ENCODE measurements at places on chromosomes 1 and 21. TPM values are rescaled to one million over a fixed set of nuclear protein-coding genes. Genes with fewer than 3 reads are reported as not detected.

CIART gene
- total RNA-seq: 0.87 TPM

SLC45A3 gene
- 0.37 TPM for total RNA-seq

LCE6A gene
- total RNA-seq: not detected

DNASE2B gene
- not detected for total RNA-seq

GRCh38 chr1:209761011-209761635 lies 5.3 kb downstream of the TRAF3IP3 start:
- no peak for DNase-seq
- no peak overlapping the region for H3K4me3 ChIP-seq
- no peak overlapping the region for H3K27ac ChIP-seq
- no peaks in the 10 kb centered on the region for H3K27me3 ChIP-seq

DNA sequence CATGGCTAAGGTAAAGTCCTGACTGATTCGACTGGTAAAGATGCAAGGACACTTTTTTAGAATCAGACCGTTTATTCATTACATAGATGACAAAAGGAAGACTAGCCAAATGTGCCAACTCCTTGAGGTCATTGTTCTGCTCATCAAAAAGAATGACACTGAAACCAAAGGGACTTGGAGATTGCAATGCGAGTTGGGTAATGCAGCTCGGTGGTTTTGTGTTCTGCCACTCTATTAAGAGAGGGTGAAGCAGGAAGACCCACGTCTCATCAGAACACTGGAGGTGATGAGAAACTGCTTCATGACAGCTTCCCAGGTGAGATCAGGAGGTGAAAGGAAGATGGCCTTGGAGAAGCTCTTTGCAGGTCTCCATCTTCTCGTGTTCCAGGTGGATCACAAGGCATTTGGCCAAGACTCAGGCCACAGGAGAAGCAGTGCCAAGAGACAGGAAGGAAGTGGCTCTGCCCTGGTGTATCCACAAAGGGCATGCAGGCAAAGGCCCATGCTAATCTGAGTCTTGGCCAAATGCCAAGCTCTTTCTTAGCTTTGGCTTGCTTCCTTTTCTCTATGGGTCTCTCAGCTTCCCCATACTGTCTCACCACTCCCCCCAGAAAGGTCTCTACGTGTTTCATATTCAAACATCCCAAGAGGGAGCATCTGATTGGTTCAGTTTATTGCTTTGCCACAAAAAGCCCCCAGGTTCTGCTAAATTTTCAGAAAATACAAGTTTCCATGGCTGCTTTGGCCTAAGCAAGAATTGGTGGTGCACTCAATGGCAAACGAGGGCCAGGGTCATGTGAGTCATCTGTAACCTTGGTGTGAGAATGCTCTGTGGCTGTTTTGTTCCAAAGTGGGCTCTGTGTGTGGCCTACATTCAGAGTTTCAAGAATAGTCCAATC lies 5.7 kb upstream of the CCT8 start:
- no peaks in the 10 kb centered on the region for H3K27me3 ChIP-seq
- no peaks in the 10 kb centered on the region for H3K36me3 ChIP-seq
- DNase-seq: no peak
- no peak overlapping the region for H3K27ac ChIP-seq
- no peak overlapping the region for H3K4me3 ChIP-seq
- H3K4me1 ChIP-seq: peaks cover 4% of the 10 kb centered on the region

DNA sequence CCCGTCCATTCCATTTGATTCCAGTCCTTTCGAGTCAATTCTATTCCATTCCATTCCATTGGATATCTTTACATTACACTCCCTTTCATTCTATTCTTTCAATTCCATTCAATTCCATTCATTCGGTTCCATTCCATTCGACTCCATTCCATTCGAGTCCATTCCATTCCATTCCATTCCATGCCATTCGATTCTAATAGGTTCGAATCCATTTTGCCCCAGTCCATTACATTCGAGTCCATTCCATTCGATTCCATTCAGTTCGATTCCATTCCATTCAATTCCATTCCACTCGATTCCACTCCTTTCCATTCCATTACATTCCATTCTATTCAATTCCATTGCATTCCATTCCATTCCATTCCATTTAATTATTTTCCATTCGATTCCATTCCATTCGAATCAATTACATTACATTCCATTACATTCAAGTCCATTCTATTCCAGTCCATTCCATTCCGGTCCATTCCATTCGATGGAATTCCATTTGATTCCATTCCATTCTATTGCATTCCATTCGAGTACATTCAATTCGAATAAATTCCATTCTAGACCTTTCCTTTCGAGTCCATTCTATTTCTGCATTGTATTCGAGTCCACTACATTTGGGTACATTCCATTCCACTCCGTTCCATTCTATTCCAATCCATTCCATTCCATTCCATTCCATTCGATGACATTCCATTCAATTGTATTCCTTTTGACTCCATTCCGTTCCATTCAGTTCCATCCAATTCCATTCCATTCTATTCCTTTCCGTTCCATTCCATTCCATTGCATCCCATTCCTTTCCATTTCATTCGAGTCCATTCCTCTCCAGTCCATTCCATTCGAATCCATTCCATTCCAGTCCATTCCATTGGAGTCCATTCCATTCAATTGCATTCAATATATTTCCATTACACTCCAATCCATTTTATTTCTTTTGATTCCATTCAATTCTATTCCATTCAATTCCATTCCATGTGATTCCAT lies 2604.8 kb upstream of the TPTE start:
- H3K36me3 ChIP-seq: no peaks in the 10 kb centered on the region
- no peak for DNase-seq
- no peaks in the 10 kb centered on the region for H3K4me1 ChIP-seq
- H3K27me3 ChIP-seq: no peaks in the 10 kb centered on the region
- H3K4me3 ChIP-seq: no peak overlapping the region

DNA sequence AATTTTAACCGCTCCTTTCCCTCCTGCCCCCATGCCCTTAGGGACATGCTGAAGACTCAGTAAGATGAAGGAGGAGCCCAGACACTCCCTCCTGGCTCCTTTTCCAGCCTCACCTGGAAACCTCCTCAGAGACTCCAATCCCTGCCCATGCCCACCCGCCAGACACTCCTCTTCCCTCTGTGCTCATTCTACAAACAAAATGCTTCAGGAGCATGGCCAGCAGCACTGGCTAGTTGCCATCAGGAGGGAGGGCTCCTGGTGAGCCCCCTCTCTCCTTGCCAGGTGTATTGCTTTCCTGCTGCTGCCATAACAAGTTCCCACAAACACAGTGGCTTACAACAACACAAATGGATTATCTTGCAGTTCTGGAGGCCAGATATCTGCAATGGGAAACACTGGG lies 126.1 kb downstream of the PSMG1 start:
- no peak overlapping the region for H3K27ac ChIP-seq
- H3K36me3 ChIP-seq: no peaks in the 10 kb centered on the region
- H3K27me3 ChIP-seq: no peaks in the 10 kb centered on the region
- no peaks in the 10 kb centered on the region for H3K4me1 ChIP-seq
- H3K4me3 ChIP-seq: no peak overlapping the region
- DNase-seq: no peak

DNA sequence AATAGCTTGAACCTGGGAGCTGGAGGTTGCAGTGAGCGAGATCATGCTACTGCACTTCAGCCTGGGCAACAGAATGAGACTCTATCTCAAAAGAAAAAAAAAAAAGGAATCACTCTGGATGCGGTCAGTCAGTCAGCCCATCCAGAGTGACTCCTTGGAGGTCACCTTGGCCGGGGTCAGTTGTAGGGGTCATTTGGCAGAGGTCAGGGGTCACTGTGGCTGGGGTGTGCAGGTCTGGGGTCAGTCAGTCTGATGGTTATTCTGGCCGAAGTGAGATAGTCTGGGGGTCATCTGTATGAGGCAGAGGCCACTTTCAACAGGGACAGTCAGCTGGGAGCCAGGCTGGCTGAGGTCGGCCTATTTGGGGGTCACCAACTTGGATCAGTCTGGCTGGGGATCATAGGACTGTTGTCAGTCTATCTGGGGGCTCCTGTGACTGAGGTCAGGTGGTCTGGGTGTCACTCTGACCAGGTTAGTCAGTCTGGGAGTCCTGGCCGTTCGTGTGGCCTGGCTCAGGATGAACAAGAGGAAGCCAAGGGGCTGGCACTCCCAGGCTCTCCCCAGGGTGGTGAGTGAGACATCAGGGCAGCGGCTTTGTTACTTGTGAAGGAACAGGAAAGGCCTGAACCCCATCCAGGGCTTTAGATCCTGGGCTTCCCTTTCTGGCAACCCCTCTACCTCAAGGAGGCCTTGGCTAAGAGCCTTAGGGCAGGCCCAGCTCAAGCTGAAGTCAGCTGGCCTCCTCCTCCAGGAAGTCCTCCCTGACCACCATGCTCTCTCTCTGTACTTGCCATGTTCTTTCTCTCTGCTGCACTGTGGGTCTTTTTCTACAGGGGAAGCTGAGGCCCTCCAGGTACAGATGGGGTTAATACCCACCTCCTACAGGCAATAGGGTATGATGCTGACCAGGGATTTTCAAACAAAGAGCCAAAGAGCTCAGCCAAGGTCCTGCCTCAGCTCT lies 15.1 kb downstream of the PTPRU start:
- H3K36me3 ChIP-seq: no peaks in the 10 kb centered on the region
- DNase-seq: no peak
- no peaks in the 10 kb centered on the region for H3K4me1 ChIP-seq

- H3K27ac ChIP-seq: no peak overlapping the region
- no peak overlapping the region for H3K4me3 ChIP-seq
- no peaks in the 10 kb centered on the region for H3K27me3 ChIP-seq
Observed at GRCh38 chr1:3463013-3463385, 8.5 kb downstream of the ARHGEF16 start.

- no peaks in the 10 kb centered on the region for H3K4me1 ChIP-seq
- DNase-seq: no peak
Observed at GRCh38 chr1:51926171-51926812, 47.8 kb upstream of the NRDC start.

- no peak overlapping the region for H3K27ac ChIP-seq
- H3K4me1 ChIP-seq: no peaks in the 10 kb centered on the region
- no peaks in the 10 kb centered on the region for H3K27me3 ChIP-seq
Observed at GRCh38 chr1:194647118-194647517, 1460.7 kb upstream of the B3GALT2 start.

DNA sequence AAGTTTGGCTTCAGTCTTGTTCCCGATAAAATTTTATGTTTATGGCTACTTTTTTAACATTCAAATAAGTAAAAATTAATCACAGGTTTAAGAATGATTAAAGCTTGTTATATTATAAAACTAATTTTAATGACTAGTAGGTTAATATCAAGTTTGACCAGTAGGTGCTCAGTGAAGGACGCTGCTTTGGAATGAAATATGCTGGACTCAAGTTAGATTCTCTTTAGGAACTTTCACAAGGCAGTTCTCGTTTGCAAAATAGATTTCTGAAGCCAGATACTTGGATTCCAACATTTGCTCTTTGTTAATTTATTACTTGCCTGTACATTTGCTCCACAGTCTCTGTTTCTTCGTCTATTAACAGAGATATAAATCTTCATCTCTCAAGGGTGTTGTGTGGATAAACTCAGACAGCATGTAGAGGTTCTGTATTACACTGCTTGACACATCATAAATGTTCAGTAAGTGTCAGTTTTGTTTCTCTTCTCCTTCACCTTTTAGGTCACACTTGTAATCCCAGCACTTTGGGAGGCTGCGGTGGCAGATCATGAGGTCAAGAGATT lies 432.8 kb upstream of the CHRM3 start:
- H3K27me3 ChIP-seq: no peaks in the 10 kb centered on the region
- H3K27ac ChIP-seq: no peak overlapping the region
- no peak overlapping the region for H3K4me3 ChIP-seq

DNA sequence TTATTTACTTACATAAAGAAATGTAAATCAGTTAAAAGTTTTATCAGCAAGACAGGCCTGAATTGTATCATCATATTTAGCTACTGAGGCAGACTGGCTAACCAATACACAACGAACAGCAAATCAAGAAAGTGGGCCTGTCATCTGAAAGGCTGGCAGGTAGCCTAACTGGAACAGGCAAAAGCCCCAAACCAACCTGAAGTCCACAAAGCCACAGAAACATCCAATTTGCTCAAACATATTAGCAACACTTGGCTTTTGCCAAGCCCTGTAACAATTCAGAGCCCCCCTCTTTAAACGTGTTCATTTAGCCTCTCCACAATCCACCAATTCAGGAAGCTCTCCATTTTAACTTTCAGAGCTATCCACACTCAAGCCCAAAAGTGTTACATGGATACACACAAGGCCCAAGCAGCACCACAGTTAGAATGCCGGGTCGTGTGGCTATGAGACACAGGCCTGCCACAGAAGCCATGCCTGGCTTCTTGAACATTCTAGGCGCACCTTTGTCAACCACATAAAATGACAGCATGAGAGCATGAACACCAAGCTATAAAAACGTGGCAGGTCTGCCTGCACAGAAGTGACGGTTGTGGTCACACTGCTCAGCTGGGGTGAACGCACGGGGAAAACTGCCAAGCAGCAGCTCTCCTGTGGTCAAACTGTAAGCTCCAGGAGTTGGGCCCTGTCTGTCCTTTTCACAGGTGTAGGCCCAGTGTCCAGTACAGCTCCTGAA lies 49.3 kb downstream of the CD34 start:
- no peaks in the 10 kb centered on the region for H3K36me3 ChIP-seq
- no peak overlapping the region for H3K27ac ChIP-seq
- no peak for DNase-seq

DNA sequence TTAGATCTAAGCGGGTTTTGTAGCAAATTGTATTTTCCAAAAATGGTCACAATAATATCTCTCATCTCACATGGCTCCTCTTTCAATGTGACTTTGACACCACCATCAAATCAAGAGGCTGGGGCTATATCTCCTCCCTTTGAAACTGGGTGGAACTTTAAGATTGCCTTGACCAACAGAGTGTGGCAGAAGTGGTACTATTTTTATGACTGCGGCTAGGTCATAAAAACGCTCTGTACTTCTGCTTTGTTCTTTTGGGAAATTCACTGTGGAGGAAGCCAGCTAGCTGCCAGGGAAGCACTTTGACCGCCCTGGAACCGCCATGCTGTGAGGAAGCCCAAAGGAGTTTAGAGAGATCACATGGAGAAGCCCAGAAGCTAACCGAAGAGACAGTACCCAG lies 50.7 kb upstream of the ACOT11 start:
- H3K27ac ChIP-seq: no peak overlapping the region
- no peak overlapping the region for H3K4me3 ChIP-seq
- DNase-seq: no peak
- H3K36me3 ChIP-seq: no peaks in the 10 kb centered on the region
- H3K27me3 ChIP-seq: no peaks in the 10 kb centered on the region
- no peaks in the 10 kb centered on the region for H3K4me1 ChIP-seq

GRCh38 chr1:239982762-239983161 lies 108.9 kb upstream of the FMN2 start:
- no peaks in the 10 kb centered on the region for H3K4me1 ChIP-seq
- no peaks in the 10 kb centered on the region for H3K27me3 ChIP-seq
- no peak for DNase-seq
- H3K36me3 ChIP-seq: no peaks in the 10 kb centered on the region
- H3K27ac ChIP-seq: no peak overlapping the region

DNA sequence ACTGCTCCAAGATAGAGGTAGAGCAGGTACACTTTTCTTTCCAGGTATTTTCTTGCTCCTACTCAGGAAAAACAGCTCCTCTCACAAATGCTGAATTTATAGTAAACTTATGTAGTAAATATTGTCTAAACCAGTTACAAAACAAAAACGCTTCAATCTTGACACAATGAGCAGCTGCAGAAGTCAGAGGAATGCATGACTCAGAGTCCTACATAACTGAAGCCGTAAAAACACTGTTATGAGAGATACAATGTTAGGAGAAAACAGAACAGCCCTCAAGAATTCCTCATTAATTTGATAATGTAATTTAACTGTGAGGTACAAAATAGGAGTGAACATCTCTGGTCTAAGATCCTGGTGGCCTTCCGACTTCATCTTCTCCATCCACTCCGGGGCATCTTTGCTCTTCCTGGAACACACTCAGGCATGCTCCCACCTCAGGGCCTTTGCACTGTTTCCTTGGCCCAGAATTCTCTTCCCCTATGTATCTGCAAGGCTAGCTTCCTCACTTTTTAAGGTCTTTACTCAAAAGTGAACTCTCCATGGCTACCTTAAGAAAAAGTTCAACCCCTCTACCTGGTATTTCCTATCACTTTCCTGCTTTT lies 138.5 kb downstream of the SLC45A1 start:
- no peak for DNase-seq
- H3K27ac ChIP-seq: no peak overlapping the region
- H3K27me3 ChIP-seq: no peaks in the 10 kb centered on the region
